AG04450 (cell line): ENCODE measurements at places on chromosomes 16 and 17.

DNA sequence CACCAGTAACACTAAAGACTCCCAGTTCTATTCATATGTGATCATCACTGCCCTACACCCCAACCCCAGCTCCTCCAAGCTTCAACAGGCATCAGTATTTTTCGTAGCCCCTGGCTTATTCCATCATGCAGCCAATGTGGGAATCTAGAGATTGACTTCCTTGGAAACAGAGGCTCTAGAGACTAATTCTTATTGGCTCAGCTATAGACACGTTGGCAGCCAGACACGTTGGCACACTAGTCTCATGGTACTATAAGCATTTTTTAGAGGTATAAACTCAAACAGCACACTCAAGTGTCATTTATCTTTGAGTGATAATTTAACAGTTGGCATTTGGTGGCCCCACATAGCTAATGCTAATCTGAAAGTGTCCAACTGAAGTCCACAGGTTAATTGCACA, 44.4 kb upstream of the CDR2 start:
- DNase-seq, result no peak

- DNase-seq, result no peak
Observed at GRCh38 chr17:16870253-16871245, 101.4 kb downstream of the TNFRSF13B start.

DNA sequence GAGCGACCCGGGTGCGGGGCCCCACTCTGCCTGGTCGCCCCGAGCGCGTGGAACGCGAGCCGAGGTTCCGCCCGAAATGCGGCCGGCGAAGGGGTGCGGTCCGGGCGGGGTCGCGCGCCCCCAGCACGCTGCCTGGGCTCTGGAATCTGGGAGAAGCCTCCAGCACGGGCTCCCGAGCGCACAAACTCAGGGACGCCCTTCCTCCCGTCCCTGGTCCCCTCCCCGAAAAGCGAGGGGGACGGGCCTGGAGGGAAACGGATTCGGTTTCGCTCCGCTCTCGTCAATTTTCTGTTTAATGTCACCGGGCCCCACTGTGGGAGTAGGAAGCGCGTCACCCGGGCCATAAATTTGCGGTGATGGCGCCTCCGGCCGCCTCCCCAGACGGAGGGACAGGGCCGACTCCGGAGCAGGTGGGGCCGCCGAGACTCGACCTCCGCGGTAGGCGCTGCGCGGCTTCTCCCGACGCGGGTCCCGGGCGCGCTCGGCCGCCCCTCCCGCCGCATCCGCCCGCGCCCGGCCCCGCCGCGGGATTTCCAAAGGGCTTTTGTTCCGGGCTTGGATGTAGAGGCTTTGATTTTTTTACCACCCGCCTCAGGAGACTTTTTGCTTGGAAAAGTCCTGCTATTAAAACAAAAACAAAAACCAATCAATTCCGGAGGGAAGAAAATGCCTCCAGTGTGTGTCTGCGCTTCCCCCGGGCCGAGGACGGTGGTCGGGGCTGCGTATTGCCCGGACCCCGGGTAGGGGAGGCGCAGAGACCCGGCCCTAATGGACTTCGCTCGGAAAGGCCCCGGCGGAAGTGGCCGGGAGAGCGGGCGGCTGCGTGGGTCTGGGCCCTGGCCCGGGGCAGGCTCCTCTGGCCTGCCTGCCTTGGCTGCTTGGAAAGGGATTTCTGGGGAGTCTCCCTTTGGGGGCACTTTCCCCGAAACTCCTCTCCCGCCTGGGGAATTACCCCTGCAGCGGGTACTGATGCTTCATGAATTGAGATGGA, 7.9 kb upstream of the BAHCC1 start:
- DNase-seq, result no peak

GRCh38 chr17:9200699-9201359, 179.5 kb downstream of the NTN1 start:
- DNase-seq, result no peak

GRCh38 chr16:10817963-10818941, at the start of gene TVP23A:
TSS of gene TVP23A (minus strand) at chr16:10818794. CDS start at chr16:10818493, 301 bp downstream.
- DNase-seq, result no peak

DNA sequence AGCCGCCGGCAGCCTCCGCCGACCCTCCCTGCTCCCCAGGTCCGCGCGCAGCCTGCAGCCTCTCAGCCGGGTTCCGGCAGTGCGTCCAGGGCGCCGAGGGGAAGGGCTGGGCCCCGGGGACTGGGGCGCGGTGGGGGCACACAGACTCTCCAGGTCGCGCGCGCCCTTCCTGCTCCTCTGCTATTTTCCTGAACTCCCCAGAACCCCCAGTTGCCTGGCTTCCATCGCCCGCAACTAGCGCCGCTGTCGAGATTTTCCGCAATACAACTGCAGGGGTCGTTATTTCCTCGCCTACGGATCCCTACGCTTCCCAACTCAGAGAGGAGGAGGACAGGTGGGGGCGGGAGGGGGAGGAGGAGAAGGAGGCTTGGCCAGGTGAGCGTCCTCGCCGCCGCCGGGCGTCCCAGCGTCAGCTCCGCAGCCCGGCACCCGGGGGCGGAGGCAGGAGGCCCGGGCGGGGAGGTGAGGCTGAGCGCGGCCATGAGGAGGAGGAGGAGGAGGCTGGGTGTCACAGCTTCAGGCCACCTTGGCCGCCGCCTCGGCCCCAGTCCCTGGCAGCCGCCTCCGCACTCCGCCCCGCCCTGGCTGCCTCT, at the start of gene CA10:
Gene CA10, minus strand, starts transcription at position 265 of the 593 bp plus-strand sequence.
- DNase-seq, result no peak
